Gastroesophageal sphincter (tissue), 4 donors: ENCODE measurements at places on chromosomes 12 and 14. TPM values are rescaled to one million over a fixed set of nuclear protein-coding genes. Genes with fewer than 3 reads are reported as not detected.

SBNO1 gene
- 25.3 TPM for total RNA-seq

DNA sequence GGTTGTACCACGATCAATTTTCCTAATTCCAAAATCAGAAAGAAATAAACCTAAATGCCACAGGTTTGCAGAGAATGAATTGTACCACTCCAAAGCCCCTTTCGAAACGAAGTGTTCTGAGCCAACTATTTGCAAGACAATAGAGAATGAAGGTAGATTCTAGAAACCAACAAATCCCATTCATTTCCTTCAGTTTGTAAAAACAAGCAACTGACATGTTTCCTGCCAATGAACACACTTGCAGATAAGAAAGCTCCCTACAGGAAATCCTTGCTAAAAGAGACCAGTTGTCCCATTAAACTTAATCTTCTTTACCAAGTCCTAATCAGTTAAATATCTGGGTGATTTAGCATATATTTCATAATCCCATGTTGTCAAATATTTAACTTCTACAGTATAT lies 198.4 kb upstream of the FOXN3 start:
- ATAC-seq = no peak

GRCh38 chr14:100423317-100424010 lies 100.3 kb downstream of the SLC25A47 start:
- no peak for ATAC-seq

- ATAC-seq = no peak
Measured at GRCh38 chr14:89205137-89205740, 211.8 kb downstream of the FOXN3 start.

DNA sequence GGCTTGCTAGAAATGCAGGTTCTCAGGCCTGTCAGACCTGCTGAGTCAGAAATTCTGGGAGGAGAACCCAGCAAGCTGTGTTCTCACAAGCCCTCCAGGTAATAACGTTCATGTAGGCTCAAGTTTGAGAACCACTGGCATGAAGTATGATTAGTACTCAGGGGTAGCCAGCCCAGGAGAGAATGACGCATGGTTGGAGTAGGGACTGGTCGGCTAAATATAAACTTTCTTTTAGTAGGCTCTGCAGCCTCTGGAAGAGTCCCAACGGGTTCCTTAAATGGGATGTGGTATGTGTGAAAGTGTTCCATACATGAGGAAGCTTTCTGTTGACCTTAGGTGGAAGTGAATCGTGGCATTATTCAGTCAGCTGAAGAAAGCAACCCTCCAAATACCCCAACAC lies 209.3 kb downstream of the SLC41A2 start:
- ATAC-seq = peak; percentile 50

DNA sequence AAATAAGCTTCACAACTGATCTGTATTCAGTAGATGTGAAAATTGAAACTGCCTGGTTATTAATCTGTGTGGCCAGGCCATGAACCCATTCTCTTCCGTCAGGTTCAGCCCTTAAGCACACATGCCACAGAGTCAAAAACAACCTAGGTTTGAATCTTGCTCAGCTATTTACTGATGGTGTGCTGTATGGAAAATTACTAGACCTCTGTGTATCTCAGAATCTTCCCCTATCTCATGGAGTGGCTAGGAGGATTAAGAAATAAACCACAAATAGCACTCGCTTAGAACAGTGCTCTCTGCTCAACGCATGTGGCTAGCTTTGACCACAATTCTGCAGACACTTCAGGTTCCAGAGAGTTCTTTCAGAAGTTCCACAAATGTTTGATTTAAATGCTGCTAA lies 240.7 kb upstream of the PLEKHG7 start:
- no peak for ATAC-seq
